ENCODE measurements at places on chromosomes 6 and 20. TPM values are rescaled to one million over a fixed set of nuclear protein-coding genes. Genes with fewer than 3 reads are reported as not detected.

- DNase-seq = no peak
- H3K4me1 ChIP-seq = peaks cover 4% of the 10 kb centered on the region
- no peak overlapping the region for H3K27ac ChIP-seq
Measured at GRCh38 chr6:80148220-80148619, 41.7 kb downstream of the BCKDHB start.

MRAP2 gene
- not detected for total RNA-seq

GRCh38 chr6:43286980-43287716, 10.9 kb upstream of the SLC22A7 start:
- DNase-seq = no peak
- H3K4me1 ChIP-seq = no peaks in the 10 kb centered on the region
- H3K27ac ChIP-seq = no peak overlapping the region

DNA sequence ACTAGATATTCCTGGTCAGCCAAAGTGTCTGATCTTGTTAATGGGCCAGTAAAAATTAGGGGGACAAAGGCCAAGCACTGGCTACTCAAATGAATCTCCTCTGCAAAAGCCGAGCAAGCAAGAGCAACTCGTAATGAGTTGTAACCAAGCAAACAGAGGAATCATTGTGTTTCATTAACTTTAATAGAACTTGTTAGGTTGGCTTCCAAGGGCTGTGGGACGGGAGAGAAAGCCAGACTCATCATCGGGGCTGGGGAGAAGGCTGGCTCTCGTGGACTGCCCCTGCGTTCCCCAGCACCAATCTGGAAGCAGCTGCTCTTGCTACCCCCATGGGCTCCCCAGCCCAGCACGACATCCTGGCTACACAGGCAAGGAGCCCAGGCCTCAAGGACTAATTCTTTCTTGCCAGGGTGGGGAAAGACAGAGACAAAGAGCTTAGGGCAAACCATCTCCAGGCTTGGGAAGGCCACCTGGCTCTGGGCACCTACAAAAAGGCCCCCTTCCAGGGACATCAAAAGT, 10.5 kb upstream of the SCUBE3 start:
- no peak overlapping the region for H3K27ac ChIP-seq
- H3K36me3 ChIP-seq = no peaks in the 10 kb centered on the region
- no peaks in the 10 kb centered on the region for H3K4me1 ChIP-seq
- H3K27me3 ChIP-seq = peaks cover 57% of the 10 kb centered on the region
- H3K4me3 ChIP-seq = no peak overlapping the region

DNA sequence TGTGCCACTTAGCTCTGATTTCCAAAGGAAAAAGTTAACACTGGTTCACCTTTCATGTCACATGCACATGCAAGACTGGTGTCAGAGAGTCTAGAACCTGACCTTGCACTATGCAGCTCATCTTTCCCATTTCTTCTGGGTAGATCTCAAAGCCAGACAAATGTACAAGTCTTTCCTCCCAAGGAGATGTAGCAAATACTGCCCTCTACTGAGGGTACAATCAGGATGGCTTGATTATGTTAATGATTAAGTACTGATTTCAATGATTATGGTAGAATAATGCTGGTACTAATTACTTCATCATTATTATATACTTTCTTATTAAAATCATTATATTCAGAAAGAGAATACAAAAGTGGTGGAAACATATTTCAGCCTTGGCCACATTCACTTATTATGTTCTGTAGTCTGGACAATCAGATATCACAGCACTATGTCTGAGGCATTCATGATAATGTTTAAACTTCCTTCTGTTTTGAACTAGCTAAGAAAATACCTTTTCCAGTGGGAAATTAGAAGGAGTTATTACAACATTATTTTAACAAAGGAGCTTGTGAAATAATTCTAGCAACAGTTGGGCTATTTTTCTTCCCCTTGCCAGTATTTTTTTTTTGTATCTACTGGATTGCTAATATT, 68.5 kb upstream of the FOXO3 start:
- H3K36me3 ChIP-seq = no peaks in the 10 kb centered on the region
- peaks cover 4% of the 10 kb centered on the region for H3K27me3 ChIP-seq
- no peaks in the 10 kb centered on the region for H3K4me1 ChIP-seq
- H3K27ac ChIP-seq = no peak overlapping the region
- H3K4me3 ChIP-seq = no peak overlapping the region
- no peak for DNase-seq

DNA sequence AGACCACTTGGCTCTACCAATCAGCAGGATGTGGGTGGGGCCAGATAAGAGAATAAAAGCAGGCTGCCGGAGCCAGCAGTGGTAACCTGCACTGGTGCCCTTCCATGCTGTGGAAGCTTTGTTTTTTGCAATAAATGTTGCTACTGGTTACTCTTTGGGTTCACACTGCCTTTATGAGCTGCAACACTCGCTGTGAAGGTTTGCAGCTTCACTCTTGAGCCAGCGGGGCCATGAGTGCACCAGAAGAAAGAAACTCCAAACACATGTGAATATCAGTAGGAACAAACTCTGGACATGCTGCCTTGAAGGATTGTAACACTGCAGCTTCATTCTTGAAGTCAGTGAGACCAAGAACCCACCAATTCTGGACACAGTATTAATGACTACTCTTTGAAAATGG, 89.9 kb upstream of the MBOAT1 start:
- DNase-seq = no peak
- H3K27me3 ChIP-seq = peaks cover 6% of the 10 kb centered on the region
- no peak overlapping the region for H3K27ac ChIP-seq
- no peaks in the 10 kb centered on the region for H3K36me3 ChIP-seq

DNA sequence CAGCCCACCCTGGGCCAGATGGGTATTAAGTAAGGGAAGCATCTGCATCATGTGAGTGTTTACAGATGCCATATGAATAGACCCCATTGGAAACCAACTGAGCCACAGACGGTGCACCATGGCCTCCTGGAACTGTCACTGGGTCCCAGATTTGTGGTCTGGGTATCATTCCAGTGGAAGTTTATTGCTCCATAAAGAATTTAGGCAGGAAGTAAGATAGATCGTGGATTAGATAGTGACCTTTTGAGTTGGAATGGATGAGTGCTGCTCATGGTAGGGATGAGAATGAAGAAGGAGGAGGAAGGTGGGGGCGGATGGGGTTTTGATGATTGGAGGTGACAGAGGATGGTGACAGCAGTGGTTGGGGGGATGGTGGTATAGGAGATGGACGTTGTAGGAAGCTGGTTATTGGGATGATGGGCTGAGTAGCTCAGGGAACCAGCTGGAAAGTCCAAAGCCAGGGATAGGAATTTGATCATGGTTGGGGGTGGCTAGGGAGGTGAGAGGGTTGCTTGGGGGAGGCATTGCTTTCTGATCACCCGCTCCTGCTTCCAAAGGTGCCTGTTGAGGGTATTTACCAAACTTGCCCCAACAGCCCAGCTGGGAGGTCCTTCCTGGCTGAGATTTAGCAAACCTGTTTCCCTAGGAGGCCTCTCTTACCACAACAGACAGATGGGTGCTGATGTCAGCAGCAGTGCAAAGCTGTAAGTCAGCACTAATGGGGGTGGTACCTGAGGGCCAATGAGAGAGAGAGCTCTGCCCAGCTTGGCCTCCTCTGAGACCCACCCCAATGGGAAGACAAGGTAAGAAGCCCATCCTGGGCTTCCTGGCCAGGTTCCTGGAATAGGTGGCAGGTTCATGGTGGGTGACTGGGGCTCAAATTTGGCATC, 78.0 kb downstream of the VEGFA start:
- H3K27me3 ChIP-seq = peaks cover 26% of the 10 kb centered on the region
- no peaks in the 10 kb centered on the region for H3K4me1 ChIP-seq
- no peak overlapping the region for H3K27ac ChIP-seq

LYRM2 gene
- total RNA-seq = 30.1 TPM

MPC1 gene
- total RNA-seq = 29.4 TPM

GRCh38 chr6:84583784-84584183, 180.6 kb downstream of the TBX18 start:
- H3K27ac ChIP-seq = no peak overlapping the region
- DNase-seq = no peak
- peaks cover 2% of the 10 kb centered on the region for H3K36me3 ChIP-seq
- no peak overlapping the region for H3K4me3 ChIP-seq

DNA sequence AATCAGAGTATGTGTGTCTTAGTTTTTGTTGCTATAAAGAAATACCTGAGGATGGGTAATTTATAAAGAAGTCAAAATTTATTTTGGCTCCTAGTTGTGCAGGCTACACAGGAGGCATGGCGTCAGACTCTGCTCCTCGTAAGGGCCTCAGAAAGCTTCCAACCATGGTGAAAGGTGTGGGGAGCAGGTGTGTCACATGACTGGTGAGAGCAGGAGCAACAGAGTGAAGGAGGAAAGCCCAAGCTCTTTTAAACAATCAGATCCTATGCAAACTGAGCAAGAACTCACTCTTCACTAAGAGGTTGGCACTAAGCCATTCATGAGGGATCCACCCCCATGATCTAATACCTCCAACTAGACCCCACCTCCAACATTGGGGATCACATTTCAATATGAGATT, 1524.3 kb downstream of the HACE1 start:
- H3K27me3 ChIP-seq = no peaks in the 10 kb centered on the region
- no peak for DNase-seq
- H3K4me1 ChIP-seq = no peaks in the 10 kb centered on the region
- no peak overlapping the region for H3K4me3 ChIP-seq

- H3K4me1 ChIP-seq = peaks cover 6% of the 10 kb centered on the region
- no peak overlapping the region for H3K4me3 ChIP-seq
- H3K27ac ChIP-seq = no peak overlapping the region
Measured at GRCh38 chr20:61918548-61918947, 147.1 kb downstream of the TAF4 start.

DNA sequence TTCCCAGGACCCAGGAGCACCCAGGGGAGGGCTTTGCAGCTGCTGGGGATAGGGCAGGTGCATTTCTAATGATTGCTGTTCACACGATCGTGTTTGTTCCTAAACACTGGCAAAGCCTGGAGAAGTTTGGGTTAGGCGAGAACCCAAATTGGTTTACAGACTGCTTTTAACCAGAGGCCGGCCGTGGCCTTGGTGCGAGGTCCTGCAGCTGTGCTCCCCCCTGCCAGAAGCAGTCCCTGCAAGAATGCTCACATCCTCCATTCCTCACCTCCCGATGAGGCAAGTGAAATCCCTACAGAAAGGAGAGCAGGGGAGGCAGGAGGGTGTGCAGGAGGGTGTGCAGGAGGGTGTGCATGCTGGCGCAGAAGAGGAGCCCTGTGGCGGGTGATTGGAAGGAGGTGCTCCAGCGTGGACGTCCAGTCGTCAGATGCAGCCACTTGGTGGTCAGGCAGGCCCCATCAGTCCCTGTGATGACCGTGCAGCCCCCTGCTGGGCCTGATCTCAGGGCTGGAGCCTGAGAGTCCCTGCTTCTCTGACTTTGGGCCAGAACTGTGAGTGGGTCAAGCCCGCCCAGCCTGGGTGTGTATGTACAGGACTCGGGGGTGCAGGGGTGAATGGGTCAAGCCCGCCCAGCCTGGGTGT, 55.7 kb upstream of the FRMD1 start:
- no peaks in the 10 kb centered on the region for H3K36me3 ChIP-seq
- peaks cover 25% of the 10 kb centered on the region for H3K27me3 ChIP-seq
- H3K4me1 ChIP-seq = no peaks in the 10 kb centered on the region
- H3K4me3 ChIP-seq = no peak overlapping the region
- no peak overlapping the region for H3K27ac ChIP-seq

DNA sequence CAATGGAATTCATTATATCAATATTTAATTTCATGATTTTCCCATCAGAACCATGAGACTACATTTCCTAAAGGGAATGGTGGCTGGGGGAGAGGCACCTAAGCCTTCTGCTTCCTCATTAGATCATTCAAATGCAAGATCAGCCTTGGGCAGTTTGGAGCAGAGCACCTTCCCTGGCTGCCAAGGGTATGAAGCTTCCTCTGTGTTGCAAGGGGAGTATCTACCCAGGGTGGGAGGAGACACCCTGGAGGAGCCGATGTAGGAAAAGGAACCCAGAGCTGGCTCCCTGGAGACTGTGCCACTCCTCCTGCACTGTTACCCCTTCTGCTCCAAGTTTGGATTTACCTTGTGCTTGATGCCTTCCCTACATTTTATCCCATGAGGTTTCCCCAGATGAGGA, 299.7 kb upstream of the PRDM1 start:
- H3K27ac ChIP-seq = peak overlapping the region; percentile 81
- H3K36me3 ChIP-seq = peaks cover 52% of the 10 kb centered on the region
- no peaks in the 10 kb centered on the region for H3K27me3 ChIP-seq
- DNase-seq = no peak

GRM1 gene
- not detected for total RNA-seq

- H3K4me1 ChIP-seq = no peaks in the 10 kb centered on the region
- peaks cover 2% of the 10 kb centered on the region for H3K36me3 ChIP-seq
- H3K4me3 ChIP-seq = no peak overlapping the region
- no peak overlapping the region for H3K27ac ChIP-seq
- H3K27me3 ChIP-seq = peaks cover 24% of the 10 kb centered on the region
Measured at GRCh38 chr6:1575210-1576041, 34.3 kb upstream of the FOXC1 start.

DNA sequence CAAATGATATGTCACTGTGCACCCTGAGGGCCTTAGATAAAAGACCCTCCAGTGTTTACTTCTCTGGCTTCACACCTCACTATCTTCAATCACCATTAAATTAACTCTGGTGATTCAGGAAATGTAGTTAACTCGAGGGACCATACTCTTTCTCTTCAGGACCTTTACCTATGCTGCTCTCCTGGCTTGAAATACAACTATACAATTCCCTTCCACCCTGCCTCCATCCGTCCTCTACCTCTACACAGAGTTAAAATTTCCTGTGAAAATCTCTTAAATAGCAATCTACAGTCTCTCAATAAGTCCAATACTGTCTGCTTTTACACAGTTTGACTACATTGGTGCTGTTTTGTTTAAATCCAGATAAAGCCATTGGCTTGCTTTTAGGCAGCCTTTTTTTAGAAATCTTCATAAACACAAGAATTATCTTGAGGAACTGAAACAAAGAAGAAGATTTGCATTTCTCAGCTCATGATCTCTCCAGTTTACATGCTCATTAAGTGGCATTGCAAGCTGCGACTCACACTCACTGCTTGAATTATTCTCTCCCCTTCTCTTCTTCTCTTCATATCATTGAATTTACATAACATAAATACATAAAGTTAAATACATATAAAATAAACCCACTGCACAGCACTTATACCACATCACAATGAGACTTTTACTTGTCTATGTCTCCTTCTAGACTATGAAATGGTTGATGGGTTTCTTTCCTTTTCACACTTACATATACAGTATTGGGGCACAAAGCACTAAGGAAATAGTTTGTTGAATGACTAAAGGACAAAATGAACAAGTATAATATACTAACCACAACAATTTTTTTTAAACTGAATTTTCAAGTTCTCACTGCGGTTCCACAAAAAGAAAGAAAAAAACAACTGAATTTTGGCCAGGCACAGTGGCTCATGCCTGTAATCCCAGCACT, 239.0 kb upstream of the KCNQ5 start:
- no peak overlapping the region for H3K27ac ChIP-seq
- no peaks in the 10 kb centered on the region for H3K36me3 ChIP-seq
- no peak overlapping the region for H3K4me3 ChIP-seq
- DNase-seq = no peak
- H3K27me3 ChIP-seq = peaks cover 16% of the 10 kb centered on the region

THBD gene
- not detected for total RNA-seq

SYCP2 gene
- total RNA-seq = 25.7 TPM

- DNase-seq = no peak
- peaks cover 41% of the 10 kb centered on the region for H3K36me3 ChIP-seq
- no peak overlapping the region for H3K27ac ChIP-seq
Measured at GRCh38 chr6:49479308-49479970, 16.3 kb downstream of the CENPQ start.

GRCh38 chr6:145763742-145764141, 28.4 kb upstream of the EPM2A start:
- H3K36me3 ChIP-seq = no peaks in the 10 kb centered on the region
- DNase-seq = no peak
- H3K4me1 ChIP-seq = no peaks in the 10 kb centered on the region
- H3K4me3 ChIP-seq = no peak overlapping the region

MAK gene
- 0.82 TPM for total RNA-seq
